Hepatic stellate cell (primary cell): ENCODE measurements at places on chromosomes 4 and X.

- DNase-seq: no peak
Measured at GRCh38 chr4:184882276-184882675, 56.5 kb upstream of the ACSL1 start.

- DNase-seq: no peak
Measured at GRCh38 chrX:6660567-6661264, 125.8 kb upstream of the VCX3A start.

DNA sequence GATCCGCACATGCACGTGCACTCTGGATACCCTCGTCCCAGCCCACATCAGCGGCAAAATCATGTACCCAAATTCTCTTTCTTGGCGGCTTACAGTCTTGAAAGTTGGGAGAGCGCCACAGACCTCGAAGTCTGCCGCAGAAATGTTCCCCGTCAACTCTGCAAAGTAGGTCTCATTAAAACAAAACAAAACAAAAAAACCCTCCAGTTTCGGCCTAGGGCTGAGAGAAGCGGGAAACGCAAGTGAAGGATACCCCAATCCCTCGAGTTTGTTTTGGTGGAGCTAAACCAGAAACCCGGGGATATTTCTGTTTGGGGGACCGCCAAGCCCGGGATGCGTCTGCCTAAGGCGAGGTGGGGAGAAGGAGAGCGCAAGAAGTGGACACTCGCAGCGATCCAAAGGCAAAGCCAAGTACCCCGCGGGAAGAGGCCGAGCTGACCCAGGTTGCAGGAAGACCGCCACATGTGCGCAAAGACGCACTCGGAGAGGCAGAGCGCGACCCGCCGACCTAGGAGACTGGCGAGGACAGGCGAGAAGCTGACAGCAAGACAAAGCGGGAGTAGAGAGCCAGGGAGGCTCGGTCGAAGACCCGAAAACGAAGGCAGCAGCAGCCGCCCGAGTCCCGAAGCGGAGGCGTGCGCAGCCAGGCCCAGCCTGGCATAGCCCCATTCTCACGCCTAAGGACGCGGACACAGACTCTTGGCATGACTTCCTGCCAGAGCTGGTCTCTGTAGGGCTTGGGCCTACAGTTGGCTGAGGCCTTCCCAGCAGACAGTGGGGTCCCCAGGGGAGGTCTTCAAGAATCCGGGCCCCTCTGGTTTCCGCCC, 49.6 kb upstream of the BCOR start:
- DNase-seq: no peak

GRCh38 chrX:13177921-13178566, 133.6 kb upstream of the FAM9C start:
- no peak for DNase-seq

DNA sequence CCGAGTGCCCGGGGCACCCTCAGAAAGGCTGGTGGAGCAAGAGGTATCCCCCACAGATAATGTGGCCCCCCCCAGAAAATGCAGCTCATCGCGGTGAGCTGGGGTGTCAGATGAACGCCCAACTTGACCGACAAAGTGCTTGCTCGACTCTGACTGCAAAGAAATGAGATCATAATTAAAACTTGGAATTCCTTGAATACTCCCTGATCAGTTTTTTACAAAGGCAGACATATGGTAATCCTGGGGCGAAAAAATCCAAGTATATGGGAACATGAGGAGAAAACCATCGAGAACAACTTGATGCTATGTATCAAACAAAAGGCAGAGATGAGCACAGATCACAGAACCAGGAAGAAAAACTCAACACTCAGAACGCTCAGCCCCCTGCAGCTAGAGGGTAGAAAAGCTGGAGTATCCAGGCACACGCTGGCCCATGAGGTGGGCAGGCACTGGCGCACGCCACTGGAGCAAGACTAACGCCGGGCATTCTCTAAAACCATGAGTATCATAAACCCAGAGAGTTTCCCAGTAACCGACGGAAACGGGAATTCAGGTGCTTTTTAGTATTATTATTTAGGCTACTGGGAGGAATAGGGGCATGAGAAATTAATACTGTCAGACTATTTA, 127.3 kb downstream of the AFAP1 start:
- no peak for DNase-seq

- peak; percentile 9 for DNase-seq
Measured at GRCh38 chrX:31440546-31440945, 368.7 kb upstream of the FTHL17 start.

- no peak for DNase-seq
Measured at GRCh38 chr4:149972407-149972806, 105.8 kb upstream of the DCLK2 start.

GRCh38 chr4:20151436-20151835, 100.3 kb upstream of the SLIT2 start:
- DNase-seq: no peak

DNA sequence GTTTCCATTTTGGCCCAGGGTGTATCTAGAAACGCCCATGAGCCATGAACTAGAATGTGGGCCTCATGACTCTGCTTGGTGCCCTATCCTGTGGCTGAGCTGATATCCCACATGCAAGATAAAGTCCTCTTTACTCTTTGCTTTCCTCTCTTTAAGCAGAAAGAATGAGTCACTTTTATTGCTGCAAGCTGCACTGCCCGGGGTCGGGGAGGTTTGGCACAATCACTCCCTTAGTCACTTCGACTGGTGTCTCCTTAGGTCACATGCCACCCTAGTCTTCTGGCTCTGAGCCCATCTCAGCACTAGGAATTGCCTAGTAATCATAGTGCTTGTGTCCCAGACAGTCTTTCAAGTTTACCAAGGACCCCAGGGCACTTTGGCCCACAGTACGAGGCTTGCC, 75.1 kb upstream of the CXorf66 start:
- no peak for DNase-seq

GRCh38 chr4:147039976-147040575, 94.4 kb upstream of the TTC29 start:
- no peak for DNase-seq

DNA sequence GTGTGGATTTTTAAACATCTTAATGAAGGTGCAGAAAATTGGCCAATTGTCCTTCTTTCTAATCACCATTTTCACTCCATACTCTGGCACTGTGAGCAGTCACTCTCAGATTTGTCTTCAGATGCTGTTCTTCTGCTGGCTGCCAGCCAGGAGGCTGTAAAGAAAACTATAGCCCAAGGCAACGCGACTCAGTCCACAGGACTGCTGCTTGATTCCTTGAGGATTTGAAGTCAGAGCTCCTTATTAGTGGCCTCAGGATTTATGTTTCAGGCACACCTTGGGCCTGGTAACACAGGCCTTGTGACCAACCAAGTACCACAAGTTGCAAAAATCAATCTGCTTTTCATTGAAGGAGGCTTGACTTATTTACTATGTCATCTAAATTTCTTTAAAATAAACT, 342.6 kb downstream of the GPM6A start:
- DNase-seq: peak; percentile 7

DNA sequence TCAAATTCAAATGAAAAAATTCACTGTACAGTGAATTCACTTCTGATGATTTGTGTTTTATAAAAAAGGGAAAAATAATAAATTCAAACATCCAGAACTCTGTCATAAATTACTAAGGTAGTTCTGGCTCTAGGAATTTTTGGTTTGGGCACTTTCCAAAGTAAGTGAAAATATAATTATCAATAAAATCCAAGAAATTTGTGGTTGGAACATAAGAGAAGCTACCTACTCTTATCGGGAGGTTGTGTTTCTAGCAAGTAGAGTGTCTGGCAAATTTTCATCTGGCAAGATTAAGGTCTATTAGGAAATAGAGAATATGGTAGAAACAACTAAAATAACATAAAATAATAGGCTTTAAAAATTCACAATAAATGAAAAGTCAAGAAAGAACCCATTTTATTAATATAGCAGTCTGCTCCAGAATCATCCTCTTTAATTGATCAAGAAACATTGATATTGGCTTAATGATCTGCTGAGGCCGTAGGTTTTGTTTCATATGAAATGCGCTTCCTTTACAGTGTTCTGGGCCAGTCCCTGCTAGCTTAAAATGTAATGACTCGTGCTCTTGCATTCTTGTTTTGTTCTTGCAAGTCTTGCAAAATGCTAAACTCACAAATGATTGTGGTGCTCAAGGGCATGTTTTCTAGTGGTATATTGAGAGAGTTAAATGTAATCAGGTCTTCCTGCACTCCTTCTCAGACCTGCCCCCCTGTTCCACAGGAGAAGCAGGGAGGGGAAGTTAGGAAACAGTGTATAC, 331.4 kb downstream of the RAPGEF2 start:
- DNase-seq: peak; percentile 33

DNA sequence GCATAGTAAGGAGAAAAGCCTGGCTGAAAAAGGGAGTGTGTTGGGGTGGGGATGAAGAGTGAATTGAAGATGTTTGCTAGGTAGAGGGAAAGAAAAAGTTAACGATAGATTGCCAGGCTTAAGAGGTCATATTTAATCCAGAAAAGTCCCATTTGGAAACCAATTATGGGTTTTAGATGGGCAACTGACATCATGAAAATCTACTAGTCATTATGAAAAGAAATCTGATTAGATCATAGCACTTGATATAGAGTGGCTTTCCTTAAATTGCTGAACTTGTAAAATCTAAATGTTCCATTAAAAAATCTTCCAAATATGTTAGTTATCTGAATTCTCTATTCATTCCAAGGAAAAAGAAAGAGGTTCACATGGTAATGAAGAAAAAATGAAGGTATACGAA, 37.5 kb upstream of the IL21 start:
- no peak for DNase-seq
